ENCODE measurements at places on chromosomes 13 and 19.

DNA sequence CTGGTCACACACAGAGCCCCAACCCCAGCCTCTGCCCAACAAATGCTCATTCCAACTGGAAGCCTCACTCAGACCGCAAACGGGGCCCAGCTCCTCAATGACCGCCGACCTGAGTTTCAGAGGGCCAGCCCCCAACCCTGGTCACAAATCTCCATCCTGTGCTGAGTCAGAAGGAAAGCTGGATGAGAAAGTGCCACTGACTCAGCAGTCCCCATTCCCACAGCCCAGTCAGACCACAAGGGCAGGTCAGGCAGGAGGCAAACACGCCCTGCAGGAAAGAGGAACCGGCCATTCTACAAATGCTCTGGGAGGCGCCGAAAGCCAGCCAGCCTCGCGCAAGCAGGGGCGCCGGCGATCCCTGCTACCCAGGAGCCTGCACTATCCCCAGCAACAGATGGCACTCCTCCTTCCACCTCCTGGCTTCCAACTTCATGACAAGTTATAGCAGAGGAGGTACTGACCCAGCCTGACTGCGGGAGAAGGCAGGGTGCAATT is 14.1 kb upstream of the PRKD2 start:
- no peak for DNase-seq

DNA sequence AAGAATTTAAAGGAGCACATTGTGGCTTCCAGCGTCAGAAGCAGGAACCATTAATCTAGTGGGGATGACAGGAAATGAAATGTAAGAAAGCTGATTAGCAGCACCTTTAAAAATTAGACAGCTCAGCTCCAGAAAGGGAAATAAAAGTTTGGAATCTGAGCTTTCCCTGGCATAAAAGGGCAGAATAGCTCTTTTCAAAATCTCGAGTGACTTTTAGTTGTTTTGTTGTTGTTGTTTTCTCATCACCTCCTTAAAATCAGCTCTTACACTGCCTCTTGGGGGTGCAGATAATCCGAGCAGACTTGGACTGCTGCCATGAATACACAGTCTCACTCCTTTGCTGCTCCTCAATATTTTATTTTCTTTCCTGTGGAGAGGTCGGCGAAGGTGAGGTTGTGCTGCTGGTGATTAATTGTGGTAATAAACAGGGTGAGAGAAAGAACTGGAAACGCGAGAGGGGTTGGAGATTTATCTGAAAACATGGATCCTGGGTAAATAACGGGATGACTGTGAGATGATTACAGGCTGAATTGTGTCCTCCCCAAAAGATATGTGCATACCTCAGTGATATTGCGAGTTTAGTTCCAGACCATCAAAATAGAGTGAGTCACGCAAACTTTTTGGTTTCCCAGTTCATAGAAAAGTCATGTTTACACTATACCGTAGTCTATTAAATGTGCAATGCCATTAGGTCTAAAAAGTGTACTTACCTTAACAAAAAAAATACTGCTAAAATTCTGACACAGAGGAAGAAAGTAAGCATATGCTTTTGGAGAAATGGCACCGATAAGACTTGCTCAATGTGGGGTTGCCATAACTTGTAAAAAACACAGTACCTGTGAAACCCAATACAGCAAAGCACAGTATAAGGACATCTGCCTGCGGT is 787.7 kb downstream of the UQCRFS1 start:
- DNase-seq: no peak

DNA sequence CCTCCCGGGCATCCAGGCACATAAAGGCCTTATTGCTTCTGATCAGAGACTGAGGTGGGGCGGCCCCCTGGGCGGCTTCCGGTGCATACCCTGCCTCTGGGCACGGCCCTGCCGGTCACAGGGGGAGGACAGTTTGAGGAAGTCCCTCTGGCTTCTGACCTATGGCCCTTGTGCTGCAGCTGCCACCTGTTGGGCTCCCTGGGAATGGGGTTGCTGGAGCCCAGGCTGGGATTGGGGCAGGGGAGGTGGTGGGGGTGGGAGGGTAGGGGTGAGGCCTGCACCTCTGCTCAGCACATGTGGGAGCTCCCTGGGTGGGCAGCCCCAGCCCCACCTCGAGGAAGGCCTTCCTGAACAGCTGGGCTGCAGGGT is 10.7 kb downstream of the ANO8 start:
- DNase-seq: no peak

GRCh38 chr19:10861103-10861651 is 10.2 kb upstream of the CARM1 start:
- no peak for DNase-seq

GRCh38 chr13:39982745-39983144 is 327.3 kb downstream of the COG6 start:
- DNase-seq: no peak

GRCh38 chr19:14916848-14917247 is 24.4 kb upstream of the OR7C2 start:
- no peak for DNase-seq

GRCh38 chr13:84279166-84279565 is 396.9 kb upstream of the SLITRK1 start:
- no peak for DNase-seq

- no peak for DNase-seq
These were observed 1420.8 kb upstream of the SLC10A2 start for GRCh38 chr13:104487006-104487405.

DNA sequence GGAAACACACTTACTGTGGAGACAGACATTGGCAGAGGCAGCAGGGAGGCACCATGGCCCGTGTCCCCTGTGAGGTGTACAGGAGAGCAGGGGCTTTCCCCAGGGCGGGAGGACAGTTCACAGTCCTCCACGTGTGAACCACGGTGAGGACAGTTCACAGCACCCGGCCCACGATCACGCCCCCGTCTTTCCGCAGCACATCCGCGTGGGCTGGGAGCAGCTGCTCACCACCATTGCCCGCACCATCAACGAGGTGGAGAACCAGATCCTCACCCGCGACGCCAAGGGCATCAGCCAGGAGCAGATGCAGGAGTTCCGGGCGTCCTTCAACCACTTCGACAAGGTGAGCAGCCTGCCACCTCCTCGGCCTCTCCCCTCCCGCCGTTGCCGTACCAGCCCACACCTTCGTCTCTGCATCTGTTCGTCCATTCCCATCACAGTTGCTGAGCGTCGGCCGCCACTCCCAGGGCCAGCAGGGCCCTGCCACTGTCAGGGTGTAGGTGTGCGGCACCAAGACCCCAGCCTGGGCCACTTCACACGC is 17.4 kb downstream of the CAPN12 start:
- DNase-seq: no peak

DNA sequence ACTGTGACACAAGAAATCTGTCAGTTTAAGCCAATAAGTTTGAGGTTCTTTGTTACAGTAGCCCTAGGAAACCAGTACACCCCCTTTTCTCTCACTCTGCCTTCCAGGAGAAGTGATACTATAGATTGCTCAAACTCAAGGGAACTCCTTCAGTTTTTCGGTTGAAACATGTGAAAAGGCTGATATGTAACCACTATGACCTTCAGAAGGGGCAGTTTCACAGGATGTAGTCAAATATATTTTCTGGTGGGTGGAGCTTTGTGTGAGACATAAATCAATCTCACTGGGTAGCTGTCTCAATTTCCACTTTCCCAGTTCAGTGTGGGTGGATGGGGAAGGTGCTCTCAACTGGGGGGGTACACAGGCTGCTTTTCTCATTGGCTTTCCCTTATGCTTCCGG is 41.7 kb downstream of the HTR2A start:
- no peak for DNase-seq

GRCh38 chr13:82681535-82681934 is 1200.7 kb downstream of the SLITRK1 start:
- no peak for DNase-seq

DNA sequence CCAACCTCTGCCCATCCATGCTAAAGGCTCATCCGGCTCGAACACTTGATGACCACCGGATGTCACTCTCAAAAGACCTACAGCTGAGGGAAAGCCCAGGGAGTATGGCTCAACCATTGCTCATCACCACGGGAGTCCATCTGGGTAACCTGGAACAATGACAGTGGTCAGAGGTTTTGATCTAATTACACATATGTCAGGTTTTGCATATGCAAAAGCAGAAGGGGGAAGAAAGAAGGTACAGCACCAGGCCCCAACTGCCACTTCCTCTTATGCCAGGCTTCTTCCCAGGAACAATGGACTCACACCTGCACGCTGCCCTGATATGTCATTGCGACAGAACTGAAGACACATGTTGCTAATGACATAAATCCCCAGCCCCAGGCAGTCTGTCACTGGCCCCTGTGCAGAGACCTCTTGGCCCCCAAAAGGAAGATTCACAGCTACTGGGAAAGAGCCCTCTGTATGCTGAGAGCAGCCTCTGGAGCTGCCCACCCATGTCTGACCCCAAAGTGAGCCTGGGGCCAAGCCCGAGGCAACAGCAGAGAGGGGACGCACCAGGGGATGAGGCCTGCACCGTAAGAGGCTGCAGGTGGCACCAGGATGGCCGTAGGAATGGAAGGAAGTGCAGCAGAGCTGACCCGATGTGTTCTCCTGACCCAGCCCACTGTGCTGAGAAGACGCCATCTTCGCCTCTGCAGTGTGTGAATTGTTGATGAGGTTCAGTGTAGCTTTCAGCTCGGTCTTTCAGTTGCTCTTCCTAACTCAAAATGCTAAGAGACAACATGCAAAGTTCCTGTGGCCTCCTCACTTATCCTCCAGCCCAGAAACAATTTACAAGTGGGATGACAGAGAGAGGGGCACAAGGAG is 26.3 kb downstream of the EPS15L1 start:
- no peak for DNase-seq

- no peak for DNase-seq
These were observed 19.9 kb downstream of the ONECUT3 start for GRCh38 chr19:1773184-1773583.

GRCh38 chr13:23655321-23655720 is 85.1 kb downstream of the TNFRSF19 start:
- DNase-seq: no peak

GRCh38 chr13:21164631-21165030 is 11.7 kb downstream of the SKA3 start:
- no peak for DNase-seq

DNA sequence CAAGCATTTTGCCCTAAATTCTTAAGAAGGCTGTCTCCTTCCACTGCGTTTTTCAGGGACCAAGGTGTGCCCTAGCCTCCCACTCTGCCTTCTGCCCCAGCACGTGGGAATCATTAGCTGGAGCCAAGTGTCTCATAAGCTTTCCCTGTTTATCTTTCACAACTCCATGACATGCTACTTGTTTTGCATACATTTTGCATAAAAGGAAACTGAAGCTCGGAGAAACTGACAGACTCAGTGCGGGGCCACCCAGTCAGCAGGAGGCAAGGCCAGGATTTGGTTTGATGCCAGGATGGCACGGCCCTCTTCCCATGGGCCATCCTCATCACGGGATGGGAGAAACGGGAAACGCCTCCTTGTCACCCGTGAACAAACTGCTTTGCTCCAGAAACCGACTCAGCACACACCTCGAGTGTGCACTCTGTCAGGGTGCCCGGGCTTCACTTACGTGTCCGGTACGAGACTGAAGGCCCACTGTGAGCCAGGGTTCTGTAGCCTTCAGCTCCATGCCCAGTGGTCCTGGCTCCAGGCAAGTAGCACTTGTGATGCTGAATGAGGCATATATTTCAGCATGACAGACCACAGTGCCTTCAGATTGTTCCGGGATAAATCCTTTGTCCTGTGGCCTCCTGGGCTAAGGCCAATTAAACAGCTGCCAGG is 9.6 kb downstream of the CEBPA start:
- no peak for DNase-seq

DNA sequence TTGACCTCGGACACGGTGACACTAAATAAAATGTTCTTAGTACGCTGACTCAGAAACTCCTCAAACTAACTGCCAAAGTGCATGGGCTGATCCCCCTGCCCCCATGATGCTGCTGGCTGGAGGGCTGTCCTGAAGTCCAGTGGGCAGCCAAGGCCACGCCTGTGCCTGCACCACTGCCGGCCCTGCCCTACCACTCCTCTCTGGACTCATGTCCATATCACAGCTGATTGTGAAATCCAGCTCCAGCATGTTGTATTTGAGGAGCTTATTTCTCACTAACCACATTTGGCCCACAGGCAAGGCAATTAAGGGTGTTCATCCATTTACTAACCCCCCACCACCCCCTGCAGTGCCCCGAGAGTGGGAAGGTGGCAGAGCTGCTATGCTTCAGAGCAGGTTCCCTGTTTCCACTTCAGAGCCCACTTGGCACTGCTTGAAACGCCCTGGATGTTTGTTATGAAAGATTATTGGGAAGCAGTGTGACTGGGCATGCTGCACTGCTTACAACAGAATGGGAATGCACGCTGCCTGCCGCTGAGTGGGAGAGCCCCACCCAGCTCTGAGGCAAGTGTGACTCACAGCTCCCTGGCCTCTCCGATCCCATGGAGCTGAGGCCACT is 114.0 kb downstream of the UQCRFS1 start:
- no peak for DNase-seq

DNA sequence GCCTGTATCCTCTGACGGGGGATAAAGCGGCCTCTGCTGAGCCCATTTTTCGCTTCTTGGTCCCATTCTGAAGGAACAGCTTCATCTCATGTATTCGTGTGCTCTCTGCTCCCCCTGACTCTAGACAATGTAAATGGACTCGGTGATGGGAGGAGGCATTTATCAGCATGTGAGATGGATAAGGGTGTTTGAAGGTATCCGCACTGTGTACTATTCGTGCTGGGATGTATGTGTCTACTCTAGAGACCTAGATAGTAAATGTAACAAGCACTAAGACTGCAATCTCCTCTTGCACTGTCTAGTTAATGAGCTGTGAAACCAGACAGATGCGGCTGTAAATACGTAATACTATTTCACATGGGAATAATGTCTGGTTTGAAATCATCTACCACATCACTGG is 134.6 kb upstream of the ARGLU1 start:
- DNase-seq: no peak

- no peak for DNase-seq
These were observed 2.5 kb downstream of the PDS5B start for GRCh38 chr13:32588736-32589135.

DNA sequence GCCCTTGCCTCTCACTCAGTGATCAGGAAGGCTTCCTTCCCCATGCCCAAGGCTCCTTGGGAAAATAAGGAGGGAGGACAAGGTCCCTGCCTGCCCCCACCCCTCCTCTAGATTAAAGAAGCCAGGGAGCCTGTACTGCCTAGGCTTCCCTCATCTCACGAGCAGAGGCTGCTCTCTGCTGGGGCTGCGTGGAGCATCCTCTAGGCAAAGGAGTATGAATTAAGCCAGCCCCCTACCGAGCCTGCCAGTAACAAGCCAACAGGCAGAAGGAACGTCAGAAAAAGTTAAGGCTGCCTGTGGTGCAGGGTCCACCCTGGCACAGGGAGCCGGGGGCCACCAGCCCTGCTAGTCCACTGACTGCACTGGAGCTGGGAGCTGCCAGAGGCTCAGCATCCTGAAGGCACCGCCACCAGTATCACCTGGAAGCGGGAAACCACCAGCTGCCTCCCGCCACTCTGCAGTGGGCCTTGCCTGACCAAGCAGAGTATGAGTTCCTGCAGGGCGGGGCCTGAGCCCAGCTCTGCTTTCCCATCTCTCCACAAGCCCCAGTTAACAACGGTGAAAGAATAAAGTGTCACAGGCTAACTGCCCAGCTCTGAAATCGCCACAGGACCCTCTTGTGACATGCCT is 6.8 kb downstream of the NAPA start:
- DNase-seq: no peak

GRCh38 chr19:46978171-46978869 is 41.3 kb upstream of the NPAS1 start:
- no peak for DNase-seq

- no peak for DNase-seq
These were observed 144.0 kb downstream of the IRS2 start for GRCh38 chr13:109642358-109642757.
